ENCODE measurements at places on chromosomes 16 and 17.

- DNase-seq: no peak
Observed at GRCh38 chr16:89691986-89692569, 5.6 kb downstream of the CDK10 start.

DNA sequence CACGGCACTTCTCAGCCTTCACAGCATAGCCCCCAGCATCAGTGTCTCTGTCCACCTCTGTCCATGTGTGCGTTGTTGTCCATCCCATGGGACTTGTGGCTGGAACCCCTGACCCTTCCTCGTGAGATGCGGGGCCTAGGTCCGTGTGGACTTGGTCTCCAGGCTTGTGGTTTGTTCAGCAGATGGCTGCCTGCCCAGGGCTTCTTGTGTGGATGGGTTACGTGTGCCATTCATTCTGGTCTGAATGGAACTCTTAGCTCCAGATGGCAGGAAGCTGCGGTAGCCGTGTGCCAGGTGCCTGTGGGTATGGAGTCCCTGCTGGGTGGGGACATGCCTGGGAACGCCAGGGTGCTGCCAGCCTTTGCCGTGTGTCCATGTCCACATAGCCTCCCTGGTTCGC is 31.7 kb upstream of the NUDT16L1 start:
- DNase-seq: no peak

DNA sequence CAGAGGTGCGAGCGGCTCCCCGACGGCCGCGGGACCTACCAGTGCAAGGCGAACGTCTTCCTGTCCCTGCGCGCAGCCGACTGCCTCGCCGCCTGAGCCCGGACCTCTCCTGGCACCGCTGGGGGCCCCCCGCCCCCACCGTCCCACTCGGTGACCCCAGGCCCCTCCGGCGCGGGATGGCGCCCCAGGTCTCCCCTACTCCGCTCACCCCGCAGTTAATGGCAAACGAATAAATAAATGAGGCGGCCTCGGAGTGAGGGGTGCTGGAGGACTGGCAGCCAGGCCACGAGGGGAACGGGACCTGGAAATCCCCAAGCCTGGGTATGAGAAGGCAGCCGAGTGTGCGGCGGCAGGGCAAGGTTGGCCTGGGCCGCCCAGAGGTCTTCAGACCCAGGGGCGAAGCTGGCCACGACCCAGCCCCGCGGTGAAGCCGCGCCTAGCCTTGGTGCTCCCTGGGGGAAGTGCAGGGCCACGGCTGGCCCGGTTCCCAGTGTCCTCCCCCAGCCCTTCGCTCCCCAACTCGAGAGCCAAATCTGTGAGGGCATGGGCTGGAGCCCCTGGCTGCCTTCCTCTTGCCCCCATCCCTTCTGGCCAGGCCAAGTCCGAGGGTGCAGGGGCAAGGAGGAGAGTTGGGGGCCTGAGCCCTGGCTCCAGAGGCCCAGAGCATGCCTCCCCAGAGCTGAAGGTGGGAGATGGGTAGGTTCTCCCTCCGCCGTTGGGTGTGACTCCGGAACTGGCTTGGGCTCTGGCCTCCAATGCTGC is 796 bp downstream of the NPB start:
- DNase-seq: no peak

GRCh38 chr16:85475691-85476300 is 137.3 kb upstream of the GSE1 start:
- no peak for DNase-seq

- DNase-seq: no peak
Observed at GRCh38 chr16:85149776-85150175, 37.5 kb upstream of the CIBAR2 start.

GRCh38 chr16:1579214-1579613 is 32.7 kb downstream of the IFT140 start:
- DNase-seq: no peak

DNA sequence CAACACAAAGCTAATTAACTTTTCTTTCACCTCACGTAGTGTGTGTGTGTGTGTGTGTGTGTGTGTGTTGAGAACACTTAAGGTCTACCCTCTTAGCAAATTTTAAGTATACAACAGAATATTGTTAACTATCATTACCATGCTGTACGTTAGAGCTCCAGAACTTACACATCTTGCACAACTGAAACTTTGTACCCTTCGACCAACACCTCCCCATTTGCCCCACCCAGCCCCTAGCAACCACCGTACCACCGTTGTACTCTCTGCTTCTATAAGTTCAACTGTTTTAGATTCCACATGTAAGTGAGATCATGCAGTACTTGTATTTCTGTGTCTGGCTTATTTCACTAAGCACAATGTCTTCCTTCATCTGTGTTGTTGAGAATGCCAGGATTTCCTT is 28.1 kb upstream of the MLYCD start:
- no peak for DNase-seq

DNA sequence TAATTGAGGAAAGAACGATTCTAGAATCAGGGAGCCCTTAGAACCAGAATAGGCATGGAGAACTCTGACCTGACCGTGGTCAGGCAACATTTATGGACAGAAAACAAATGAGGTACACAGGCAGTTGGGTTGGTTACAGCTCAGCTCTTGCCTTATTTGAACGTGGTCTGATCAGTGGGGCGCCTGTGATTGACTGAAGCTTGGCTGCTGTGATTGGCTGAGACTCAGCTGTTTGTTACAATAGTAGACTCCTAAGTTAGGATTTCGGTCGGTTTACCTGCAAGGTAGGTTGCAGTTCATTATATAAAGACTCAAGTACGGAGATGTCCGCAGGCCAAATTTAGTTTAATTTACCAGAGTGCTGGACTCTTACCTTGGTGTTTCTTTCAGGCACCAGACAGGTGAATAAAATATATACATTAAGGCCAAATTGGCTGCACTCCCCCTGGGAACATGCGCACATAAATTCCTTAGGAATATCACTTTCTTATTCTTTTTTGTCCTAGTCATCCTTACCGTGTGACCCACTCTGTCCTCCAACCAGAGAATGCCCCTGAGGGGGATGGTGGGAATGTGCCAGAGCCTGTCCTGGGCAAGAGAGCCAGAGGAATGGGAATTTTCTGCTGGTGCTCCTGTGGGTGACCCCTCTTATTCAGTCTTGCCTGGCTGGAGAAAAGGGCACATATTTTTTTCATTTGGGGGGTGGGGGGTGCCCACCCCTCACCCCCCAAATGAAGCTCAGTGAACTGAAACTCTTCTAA is 7.5 kb upstream of the CSNK2A2 start:
- DNase-seq: no peak

DNA sequence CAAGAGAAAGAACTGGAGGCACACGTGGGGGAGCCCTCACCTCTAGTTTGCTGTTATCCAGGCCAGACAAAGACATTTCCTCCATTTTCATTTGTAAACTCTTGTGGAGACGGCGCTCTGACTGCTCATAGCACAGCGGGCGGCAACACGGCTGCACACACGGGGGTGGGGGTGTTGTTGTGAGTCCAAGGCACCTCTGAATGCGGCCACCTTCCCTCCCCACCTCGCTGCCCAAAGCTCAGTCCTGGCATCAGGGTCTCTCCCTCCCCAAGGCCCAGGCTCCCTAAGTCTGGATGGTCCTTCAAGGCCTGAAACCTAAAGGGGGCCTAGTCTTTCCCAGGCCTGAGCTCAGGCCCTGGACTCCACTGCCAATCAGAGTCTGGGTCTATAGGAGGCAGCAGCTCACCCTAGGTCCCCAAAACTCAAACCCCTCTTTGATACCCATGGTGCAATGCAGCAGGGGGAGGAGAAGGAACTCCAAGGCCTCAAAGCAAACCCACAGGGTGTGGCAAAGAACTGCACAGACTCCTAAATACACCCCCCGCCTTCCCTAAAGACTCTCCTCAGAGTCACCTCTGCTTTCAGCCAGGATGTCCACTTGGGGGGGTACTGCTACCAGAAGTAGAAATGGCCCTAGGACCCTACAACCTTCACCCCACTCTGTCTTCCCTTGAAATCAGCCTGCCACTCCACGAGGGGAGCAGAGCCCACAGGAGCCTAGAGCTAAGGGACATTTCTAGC is 1.5 kb downstream of the ATXN7L3 start:
- no peak for DNase-seq

GRCh38 chr17:50129728-50130558 is at the start of gene SAMD14:
Gene SAMD14, minus strand, starts transcription at chr17:50130160. Its CDS starts 5,201 bp downstream, at chr17:50124959.
- DNase-seq: no peak

DNA sequence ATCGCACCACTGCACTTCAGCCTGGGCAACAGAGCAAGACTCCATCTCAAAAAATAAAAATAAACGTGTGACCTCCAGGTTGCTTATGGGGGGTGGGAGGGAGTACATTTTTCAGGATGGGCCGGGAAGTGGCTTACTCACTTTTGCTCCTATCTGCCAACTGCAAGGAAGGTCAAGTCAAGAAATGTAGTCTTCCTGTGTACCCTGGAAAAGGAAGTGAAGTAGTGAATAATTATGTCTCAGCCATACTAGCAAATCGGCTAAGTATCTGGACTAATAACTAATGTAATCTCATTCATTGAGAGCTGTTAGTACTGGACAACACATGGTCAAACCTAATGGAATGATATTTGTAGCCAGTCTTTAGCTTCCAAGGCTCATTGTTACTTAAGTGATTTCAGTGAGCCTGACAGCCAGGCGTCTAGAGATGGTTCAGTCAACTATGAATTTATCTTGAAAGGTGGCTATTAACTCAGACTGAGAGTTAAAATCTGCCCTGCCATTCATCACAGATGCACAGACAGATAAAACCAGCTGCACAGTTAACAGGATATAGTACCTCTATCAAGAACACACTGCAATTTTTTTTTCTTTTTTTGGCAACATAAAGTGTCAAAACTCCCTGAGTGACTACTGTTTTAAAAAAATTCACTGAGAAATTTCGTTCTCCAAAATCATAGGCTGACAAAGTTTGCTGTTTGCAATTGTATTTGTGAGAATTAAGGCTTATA is 3.7 kb upstream of the TACO1 start:
- no peak for DNase-seq

DNA sequence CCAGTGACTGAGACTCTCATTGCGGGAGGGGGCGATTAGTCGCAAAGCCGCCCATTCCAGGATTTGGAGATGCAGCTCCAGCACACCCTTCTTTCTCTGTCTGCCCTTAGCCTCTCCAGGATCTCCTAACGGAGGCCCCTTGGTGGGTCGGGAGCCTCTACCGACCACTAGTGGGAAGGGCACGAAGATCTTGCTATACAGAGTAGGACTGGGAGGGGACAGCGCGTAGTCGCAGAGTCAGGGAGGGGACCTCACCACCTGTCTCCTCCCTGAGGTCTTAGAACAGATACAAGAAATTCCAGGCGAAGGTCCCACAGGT is 588 bp upstream of the SMTNL2 start:
- DNase-seq: no peak

- no peak for DNase-seq
Observed at GRCh38 chr16:29665294-29666077, 2.4 kb downstream of the SPN start.

DNA sequence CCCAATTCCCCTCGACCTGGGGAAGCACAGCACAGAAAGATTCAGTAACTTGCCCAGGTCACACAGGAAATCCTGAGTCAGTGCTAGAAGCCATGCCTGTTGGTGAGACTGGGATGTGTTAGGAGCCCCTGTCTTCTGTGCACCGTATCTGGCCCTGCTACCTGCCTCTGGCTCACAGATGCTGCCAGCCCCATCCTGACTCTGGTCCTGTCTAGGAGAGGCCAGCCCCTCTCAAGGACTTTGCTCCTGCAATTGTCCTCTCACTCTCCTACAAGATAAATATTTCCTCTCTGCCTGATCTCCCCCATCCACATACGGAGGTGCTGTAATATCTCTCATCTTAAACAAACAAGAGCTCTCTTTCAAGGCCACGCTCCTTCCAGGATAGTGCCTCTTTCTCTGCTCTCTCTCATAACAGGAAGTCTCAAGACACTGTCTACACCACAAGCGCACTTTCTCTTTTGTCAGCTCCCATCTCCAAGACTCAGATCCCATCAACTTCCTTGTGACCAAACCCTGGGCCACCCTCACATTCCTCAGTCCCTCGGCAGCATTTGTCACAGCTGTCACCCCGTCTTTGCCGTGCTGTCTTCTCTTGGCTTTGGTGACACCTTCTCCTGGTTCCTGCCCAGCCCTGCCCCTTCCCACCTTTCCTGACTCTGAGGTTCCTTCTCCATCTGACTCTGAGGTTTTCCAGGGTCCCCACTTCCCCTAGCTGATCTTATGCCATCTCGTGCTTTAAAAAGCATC is 1.9 kb downstream of the SLC13A2 start:
- no peak for DNase-seq

DNA sequence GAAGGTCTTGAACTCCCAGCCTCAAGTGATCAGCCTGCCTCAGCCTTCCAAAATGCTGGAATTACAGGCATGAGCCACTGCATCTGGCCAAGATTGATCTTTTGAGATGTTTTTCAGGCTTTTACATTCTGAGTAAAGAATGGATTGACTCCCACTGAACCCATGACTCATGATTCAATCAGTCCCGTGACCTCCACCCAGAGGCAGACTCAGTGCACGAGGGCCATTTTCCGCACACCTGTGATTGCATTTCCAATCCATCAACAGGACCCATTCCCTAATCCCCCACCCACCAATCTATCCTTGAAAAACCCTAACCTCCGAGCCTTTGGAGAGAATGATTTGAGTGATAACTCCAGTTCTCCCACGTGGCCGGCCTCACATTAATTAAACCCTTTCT is 40.4 kb upstream of the PRKCB start:
- DNase-seq: no peak

- DNase-seq: no peak
Observed at GRCh38 chr17:40347319-40348135, 17.0 kb downstream of the GJD3 start.

GRCh38 chr17:12958786-12959185 is 59.0 kb downstream of the ELAC2 start:
- DNase-seq: no peak

DNA sequence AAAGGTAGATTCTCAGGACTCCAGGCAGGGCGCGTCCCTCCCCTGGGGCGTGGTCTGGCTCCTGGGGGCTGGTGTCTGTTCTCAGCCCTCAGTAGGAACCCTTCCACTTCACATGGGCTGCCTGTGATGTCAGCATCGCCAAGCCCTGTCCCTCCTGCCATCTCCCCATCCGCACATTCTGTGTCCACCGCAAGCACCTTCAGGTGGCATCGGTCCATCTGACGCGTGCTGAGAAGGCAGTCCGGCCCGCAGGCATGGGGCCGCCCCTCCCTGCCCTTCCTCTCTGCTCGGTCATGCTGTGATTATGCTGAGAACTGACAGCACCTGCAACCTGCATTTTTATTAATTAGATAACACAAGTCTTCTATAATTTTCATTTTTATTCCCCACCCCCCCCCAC is 12.7 kb upstream of the DNAH17 start:
- DNase-seq: no peak
